ENCODE measurements at places on chromosomes 6 and 20. TPM values are rescaled to one million over a fixed set of nuclear protein-coding genes. Genes with fewer than 3 reads are reported as not detected.

PPIL6 gene
- polyA plus RNA-seq, result 1.3 TPM

HNF4A gene
- not detected for polyA plus RNA-seq

CST11 gene
- polyA plus RNA-seq, result not detected

PTCHD4 gene
- polyA plus RNA-seq, result 0.93 TPM

OR2H2 gene
- polyA plus RNA-seq, result not detected

RGS17 gene
- polyA plus RNA-seq, result 0.14 TPM

ERVFRD-1 gene
- polyA plus RNA-seq, result not detected
